Cardiac ventricle fibroblast (primary cell): ENCODE measurements at places on chromosomes 11 and 22. TPM values are rescaled to one million over a fixed set of nuclear protein-coding genes. Genes with fewer than 3 reads are reported as not detected.

The HBB gene
- not detected in 2 replicates for total RNA-seq

The SLC22A25 gene
- not detected in 2 replicates for total RNA-seq

The WT1 gene
- total RNA-seq = 3.6 and 9.4 TPM in 2 replicates

The XNDC1N gene
- 1.5 and 5.7 TPM in 2 replicates for total RNA-seq

The LDHAL6A gene
- total RNA-seq = not detected in 2 replicates

The ME3 gene
- 22.0 and 25.9 TPM in 2 replicates for total RNA-seq

The KCNC1 gene
- total RNA-seq = not detected in 2 replicates

The PKDREJ gene
- total RNA-seq = 0.05 and 0.06 TPM in 2 replicates

The TBC1D22A gene
- total RNA-seq = 12.5 and 15.0 TPM in 2 replicates

The MYRF gene
- total RNA-seq = 0.31 and 0.44 TPM in 2 replicates

The C11orf91 gene
- not detected in 2 replicates for total RNA-seq

The PPFIBP2 gene
- total RNA-seq = 5.1 and 8.7 TPM in 2 replicates

The SLC22A8 gene
- total RNA-seq = not detected in 2 replicates

The TSPAN32 gene
- total RNA-seq = not detected in 2 replicates

The CREB3L1 gene
- 45.9 and 50.5 TPM in 2 replicates for total RNA-seq

The TRIM49D1 gene
- total RNA-seq = not detected in 2 replicates

The B4GALNT4 gene
- total RNA-seq = 5.1 and 8.8 TPM in 2 replicates

The BEST1 gene
- 1.2 and 2.5 TPM in 2 replicates for total RNA-seq

The DUSP8 gene
- total RNA-seq = 0.05 TPM in 1 of 2 replicates, not detected in the other

The C22orf23 gene
- 0.12 and 0.49 TPM in 2 replicates for total RNA-seq

The RTN4RL2 gene
- 1.4 and 2.7 TPM in 2 replicates for total RNA-seq

The ISX gene
- total RNA-seq = not detected in 2 replicates
